ENCODE measurements at places on chromosomes 5 and 9.

GRCh38 chr9:77582961-77583576 lies 65.1 kb downstream of the GNA14 start:
- DNase-seq: no peak

DNA sequence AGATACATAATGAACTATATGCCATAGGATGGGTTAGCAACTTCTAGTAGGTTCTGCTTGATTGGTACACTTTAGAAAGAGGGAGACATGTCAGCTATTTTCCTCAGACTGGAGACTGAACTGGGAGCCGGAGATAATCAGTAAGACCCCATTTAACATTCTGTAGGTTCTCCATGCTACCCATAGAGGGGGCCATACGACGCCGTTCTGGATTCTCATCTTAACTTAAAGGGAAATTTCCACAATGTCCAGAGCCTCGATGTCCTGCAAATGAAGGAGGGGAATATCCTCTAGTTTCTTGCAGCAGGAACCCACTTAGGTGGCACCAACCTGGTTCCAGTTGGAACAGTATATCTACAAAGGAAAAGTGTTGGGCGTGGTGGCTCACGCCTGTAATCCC lies 22.3 kb upstream of the NPM1 start:
- DNase-seq: no peak

DNA sequence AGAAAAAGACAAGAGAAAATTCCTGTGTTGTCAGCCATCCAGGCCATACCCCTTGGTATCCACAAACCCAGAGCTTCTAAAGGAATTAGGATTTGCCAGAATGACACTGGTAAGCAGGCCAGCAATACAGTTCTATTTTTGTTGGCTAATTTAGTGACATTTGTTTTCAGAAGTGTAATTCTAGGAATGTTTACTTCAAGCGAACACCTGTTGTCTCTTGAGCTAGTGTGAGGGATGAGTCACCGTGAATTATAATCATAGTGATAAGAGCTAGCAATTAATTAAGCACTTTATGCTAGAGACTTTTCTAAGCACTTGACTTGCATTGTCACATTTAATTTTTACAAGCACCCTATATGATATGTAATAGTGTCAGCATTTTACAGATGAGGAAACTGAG lies 99.2 kb downstream of the PRKACG start:
- DNase-seq: no peak

DNA sequence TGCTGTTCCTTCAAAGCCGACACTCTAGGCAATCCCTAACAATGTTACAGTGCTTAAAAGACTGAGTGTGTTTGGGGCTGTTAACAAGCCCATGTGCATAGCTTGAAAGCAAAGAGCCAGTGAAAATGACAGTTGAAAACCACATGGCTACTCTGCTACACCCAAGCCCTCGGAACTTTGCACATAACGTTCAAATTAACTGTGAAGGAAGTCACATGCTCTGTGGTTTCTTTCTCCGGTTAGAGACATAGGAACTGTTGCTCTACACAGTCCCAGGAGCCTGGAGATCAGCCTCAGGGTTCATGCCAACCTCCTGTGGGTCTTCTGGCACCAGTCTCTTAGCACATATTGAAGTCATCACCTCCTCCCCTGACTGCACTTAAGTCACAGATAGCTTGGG lies 51.1 kb downstream of the C9orf152 start:
- DNase-seq: peak; percentile 92

DNA sequence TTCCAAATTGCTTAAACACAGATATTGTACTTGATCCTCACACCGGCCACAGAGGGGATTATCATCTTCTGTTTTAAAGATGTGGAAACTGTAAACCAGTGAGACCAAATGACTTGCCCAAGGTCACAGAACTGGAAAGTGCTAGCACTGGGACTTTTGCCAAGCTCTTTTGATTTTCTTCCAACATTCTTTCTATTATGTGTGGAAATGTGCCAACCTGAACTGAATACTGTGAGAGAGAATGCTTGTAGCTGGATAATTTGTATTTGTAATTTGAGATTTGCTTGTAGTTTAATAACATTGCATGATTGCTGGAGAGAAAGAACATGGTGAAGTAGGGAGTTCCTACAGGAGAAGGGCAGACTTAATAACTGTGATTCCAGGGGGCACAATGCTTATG lies 977.9 kb upstream of the NUDT12 start:
- DNase-seq: no peak

DNA sequence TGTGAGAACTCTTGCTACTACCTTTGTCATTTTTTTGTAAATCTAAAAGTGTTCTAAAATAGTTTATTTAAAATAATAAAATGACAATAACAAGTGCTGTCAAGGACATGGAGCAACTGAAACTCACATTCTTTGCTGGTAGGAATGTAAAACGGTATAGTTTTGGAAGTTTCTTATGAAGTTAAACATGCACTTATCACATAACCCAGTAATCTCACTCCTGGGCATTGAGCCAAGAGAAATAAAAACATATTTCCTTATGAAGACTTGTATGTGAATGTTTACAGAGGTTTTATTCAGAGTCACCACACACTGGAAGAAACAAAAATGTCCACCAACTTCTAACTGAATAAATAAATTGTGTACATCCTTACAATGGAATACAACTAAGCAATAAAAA lies 46.0 kb upstream of the COL15A1 start:
- DNase-seq: no peak

DNA sequence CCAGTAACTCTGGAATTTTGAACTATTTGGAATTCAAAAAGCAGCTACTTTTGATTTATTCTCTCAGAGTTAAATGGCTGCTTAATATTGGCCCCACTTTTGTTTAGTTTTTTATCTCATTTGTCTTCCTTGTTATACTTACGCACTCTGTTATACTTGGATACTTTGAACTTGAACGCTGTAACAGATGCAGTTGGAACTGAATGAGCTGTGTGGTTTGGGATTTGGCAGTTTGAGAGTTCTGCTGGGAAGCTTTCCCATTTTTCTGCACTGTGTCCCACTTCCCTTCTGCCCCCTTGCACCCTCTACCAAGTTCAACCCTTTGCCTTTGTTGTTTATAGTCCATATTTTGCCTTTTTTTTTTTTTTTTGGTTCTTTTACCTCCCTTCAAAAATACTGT lies 3.8 kb downstream of the RHOBTB3 start:
- DNase-seq: no peak

GRCh38 chr9:7983490-7983889 lies 183.9 kb upstream of the DMAC1 start:
- no peak for DNase-seq

- peak; percentile 9 for DNase-seq
Observed at GRCh38 chr9:79477955-79478771, 93.6 kb upstream of the TLE4 start.

DNA sequence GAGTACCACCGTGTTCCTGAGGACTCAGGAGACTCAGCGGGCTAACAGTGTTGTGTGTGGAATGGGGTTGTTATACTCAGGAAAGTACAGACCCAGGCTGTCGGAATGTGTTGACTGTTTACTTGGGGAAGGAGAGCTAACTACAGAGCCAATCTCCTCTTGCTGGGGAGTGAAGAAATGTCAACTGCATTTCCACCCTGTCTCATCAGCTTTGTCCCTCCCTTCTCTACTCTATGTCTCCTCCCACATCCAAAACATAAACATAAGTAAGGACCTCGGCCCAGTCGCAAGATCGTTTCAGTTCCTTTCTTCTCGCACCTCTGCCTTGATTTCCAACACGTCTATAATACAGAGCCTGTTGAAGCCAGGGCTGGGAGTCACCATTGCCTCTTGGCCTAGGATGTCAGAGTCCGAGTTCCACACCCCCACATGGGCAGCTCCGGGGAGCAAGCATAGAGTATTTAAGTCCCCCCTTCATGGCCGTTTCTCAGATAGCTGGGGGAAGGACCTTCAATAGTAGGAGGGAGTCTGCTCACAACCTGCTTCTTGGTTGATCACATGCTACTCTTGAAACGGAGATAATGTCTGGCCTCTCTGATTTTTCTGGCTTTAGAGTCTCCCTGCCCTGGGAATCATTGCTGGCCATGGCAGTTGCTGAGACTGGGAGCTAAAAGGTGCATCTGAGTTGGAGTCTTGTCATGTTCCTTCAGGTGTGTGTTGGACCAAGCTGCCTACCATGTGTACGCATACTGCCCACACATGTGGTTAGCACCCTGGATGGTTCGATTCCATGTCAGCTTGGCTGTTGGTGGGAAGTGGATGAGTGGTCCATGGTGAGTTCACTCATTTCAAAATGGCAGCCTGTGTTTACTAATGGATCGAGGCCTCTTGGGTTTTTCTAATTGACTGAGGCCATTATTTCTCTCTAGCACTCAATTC lies 147.3 kb downstream of the MTX3 start:
- no peak for DNase-seq

- DNase-seq: no peak
Observed at GRCh38 chr9:22008384-22008716, 755 bp downstream of the CDKN2B start.

GRCh38 chr5:137164961-137165360 lies 334.2 kb downstream of the SPOCK1 start:
- no peak for DNase-seq

GRCh38 chr5:150778517-150779396 lies at the start of gene SMIM3:
Gene SMIM3 (plus strand): TSS chr5:150778757. CDS start chr5:150795441, 16,684 bp downstream.
- peak; percentile 79 for DNase-seq

- DNase-seq: no peak
Observed at GRCh38 chr5:62306323-62306895, 403 bp downstream of the KIF2A start.

- DNase-seq: no peak
Observed at GRCh38 chr5:93355691-93356090, 225.3 kb downstream of the NR2F1-AS1 start.

Measured in AG08395 (cell line).